ENCODE measurements at places on chromosomes 16 and 17. TPM values are rescaled to one million over a fixed set of nuclear protein-coding genes. Genes with fewer than 3 reads are reported as not detected.

AFMID gene
- 35.4 TPM for total RNA-seq

VWA3A gene
- 0.94 TPM for total RNA-seq

SRCIN1 gene
- total RNA-seq: 24.5 TPM

DNA sequence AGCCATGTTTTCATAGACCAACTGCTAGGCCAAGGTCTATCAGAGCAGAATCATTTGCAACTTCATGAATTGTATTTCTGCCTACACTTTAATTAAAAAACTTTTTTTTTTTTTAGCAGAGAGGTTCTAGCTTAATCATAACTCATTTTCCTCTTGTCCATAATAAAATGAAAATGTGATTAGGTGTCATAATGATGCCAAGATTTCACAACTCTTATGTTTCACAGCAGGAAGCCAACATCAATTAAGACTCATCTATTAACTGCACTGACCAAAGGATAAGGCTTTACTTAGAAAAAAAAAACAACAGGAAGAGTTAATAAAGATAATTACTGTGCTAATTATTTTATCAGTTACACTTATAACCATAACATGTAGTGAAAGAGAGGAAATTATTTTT, 18.9 kb upstream of the RNF43 start:
- no peak for DNase-seq

DNA sequence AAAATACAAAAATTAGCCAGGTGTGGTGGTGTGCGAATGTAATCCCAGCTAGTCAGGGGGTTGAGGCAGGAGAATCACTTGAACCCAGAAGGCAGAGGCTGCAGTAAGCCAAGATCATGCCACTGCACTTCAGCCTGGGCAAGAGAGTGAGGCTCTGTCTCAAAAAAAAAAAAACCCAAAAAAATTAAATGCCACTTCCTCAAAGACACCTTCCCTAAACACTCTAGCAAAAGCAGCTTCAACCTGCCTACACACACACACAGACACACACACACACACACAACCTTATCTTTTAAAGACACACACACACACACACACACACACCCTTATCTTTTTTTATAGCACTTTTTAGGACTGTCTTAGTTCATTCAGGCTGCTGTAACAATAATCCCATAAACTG, 201.7 kb upstream of the PSMD7 start:
- no peak for DNase-seq

DNA sequence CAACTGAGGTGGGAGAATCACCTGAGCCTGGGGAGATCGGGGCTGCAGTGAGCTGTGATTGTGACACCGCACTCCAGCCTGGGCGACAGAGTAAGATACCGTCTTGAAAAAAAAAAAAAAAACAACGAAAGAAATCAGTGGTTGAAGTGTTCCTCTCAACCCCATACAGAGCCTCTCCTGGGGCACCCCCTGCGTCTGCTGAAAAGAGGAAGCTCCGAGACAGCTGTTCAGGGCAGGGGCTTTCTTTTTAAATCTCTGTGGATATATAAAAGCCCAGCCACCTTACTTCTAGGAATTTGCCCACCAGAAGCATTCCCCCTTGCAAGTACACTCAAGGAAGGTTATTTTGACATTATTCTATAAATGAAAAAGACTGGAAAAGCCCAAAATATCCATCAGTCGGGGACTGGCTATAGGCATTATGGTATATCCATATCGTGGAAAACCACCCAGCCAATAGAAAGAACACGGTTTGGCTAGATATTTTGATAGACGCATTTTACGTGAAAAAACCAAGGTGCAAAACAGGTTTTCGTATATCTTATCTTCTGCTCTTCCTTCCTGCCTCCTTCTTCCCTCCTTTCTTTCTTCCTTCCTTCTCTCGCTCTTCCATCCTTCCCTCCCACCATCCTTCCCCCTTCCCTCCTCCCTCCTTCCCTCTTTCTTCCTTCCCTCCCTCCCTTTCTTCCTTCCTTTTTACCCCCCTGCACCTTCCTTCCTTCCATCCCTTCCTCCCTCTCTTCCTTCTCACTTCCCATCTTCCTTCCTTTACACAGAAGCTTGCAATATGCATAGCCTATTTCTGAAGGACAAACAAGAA, 9.2 kb upstream of the CCL22 start:
- DNase-seq: no peak

DNA sequence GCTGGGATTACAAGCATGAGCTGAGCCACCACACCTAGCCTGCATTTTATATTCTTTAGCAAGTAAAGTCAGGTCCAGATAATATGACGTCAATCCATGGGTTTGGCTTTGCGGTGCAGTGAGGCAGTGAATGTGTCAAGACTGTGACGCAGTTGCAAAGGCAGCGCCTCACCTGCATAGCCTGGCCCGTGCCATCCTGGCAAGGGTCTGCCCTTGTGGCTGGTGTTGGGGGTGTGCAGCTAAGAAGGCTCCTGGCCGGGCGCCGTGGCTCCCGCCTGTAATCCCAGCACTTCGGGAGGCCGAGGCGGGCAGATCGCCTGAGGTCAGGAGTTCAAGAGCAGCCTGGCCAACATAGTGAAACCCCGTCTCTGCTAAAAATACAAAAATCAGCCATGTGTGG, 7.0 kb downstream of the PDF start:
- DNase-seq: no peak

DNA sequence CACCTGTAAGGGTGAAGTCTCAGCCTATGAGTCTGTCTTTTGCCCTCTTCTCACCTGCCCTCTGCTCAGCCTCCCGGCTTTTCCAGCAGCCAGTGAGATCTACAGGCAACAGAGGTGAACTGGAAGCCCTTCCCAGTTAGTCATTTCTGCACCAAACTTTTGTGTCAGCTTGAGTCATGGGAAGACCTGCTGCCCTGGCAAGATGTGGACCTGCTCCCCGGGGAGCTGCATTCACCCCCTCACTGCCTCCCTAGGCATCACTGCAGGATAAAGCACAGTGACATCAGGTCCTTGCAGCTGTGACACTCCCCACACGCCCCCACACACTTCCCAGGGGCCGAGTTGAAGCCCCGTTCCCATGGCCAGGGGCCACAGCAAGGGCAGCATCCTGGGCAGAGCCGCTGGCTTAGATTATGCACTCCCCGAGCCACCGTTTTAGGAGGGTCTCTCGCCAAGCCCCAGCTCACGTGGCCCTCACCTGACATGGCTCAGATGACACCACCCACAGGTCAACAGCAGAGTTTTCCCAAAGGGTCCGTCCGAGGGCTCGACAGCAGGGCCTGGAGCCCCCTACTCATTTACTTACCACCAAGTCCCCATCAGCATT, 6.5 kb upstream of the ABR start:
- no peak for DNase-seq

DNA sequence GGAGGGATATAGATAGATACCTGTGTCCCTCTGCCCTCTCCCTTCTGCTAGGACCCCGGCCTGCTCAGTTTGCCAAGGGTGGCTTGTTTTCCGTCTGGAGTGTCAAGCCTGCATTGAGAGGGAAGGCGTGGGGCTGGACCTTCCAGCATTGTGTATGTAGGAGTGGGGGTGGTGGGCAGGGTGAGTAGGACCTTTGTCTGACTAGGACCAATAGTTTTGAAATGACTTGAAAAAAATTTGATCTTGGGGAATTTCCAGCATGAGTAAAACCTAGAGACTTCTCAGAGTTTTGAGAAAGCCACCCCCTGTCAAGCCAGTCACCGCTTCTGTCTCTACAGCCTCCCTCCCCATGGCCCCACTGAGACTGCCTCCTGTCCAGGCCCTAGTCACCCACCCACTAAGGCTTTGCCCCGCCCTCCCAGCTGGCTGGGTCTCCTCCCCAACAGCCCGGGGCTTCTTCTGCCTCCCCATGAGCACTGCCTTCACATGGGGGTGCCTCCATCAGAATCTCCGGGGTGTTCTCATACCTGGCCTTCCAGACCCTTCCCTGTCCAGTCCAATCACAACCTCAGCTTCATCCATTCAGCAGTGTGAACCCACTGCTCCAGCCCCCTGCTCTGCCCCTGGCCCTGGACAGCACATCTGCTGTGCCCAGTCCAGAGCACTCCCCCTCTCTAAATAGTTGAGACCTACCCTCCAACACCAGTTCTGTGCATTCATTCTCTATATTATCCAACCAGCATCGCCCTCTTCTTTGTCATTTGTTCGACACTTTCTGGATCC, 207.0 kb downstream of the MSI2 start:
- no peak for DNase-seq

DNA sequence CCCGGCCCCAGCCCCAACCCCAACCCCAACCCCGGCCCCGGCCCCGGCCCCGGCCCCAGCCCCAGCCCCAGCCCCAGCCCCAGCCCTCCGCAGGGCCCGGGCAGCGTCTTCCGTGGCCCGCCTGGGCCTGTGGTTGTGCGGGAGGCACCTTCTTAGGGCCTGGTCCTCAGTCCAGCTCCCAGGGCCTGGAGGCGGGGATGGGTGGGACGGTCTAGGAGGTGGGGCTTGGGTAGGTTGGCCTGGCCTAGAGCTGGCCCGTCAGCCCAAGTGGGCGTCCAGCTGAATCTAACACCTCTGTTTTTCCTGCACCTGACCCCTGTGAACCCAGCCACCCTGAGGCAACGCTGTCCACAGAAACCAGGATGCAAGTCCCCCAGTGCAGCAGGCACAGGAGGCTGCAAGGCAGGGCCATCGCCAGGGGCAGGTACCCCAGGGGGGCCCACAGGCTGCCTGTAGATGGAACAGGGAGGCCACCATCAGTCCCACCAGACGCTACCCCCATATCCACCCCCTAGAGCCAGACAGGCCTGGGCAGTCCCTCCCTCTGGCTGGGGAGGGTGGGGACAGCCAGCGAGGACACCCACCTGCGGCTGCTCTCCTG, 8.8 kb downstream of the MSLN start:
- no peak for DNase-seq

- peak; percentile 51 for DNase-seq
These were observed 863 bp downstream of the ADCY9 start for GRCh38 chr16:4115209-4115948.

GRCh38 chr17:40651939-40652338, 4.3 kb upstream of the SMARCE1 start:
- no peak for DNase-seq

GRCh38 chr16:57355898-57356414, 2.6 kb upstream of the CCL22 start:
- DNase-seq: no peak

GRCh38 chr16:4947722-4948503, 10.2 kb upstream of the SEC14L5 start:
- no peak for DNase-seq

Data from occipital lobe (tissue), 3 donors.